Right renal pelvis (tissue), 4 donors: ENCODE measurements at places on chromosomes 12 and 14. TPM values are rescaled to one million over a fixed set of nuclear protein-coding genes. Genes with fewer than 3 reads are reported as not detected.

DNA sequence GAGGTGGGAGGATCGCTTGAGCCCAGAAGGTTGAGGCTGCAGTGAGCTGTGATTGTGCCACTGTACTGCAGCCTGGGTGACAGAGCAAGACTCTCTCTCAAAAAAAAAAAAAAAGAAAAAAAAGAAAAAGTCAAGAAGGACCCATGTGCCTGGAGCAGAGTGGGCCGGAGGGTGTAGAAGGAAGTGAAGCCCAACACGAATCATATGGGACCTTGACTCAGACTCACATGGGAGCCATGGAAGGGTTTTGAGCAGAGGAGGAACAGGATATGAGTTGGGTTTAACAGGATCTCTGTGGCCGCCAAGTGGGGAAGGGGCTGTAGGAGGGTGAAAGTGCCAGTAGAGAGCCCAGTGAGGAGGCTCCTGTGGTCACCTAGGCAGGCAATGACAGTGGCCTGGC, 165.4 kb downstream of the PHETA1 start:
- DNase-seq = no peak

SCN8A gene
- 1.3 TPM for polyA plus RNA-seq

- no peak for DNase-seq
Observed at GRCh38 chr12:122183588-122183940, 641 bp downstream of the LRRC43 start.

DNA sequence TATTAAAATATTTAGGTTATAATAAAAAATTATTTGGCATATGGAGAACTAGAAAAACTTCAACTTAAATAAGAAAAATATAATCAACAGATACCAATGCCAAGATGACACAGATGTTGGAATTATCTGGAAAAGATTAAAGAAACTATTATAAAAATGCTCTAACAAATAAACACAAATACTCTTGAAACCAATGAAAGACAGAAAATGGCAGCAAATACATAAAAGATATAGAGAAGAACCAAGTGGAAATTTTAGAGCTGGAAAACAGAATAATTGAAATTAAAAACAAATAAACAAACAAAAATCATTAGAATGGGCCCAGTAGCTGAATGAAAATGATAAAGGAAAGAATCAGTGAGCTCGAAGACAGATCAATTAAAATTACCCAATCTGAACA, 5.1 kb upstream of the NELL2 start:
- DNase-seq = no peak

TAS2R42 gene
- polyA plus RNA-seq = not detected

OTX2 gene
- not detected for polyA plus RNA-seq

SERPINA10 gene
- polyA plus RNA-seq = 0.10 TPM

SDSL gene
- polyA plus RNA-seq = 10.9 TPM

DDX55 gene
- polyA plus RNA-seq = 26.5 TPM

GRCh38 chr12:131589966-131590365, 120.9 kb upstream of the SFSWAP start:
- DNase-seq = no peak
